Inflammatory macrophage treated with lipopolysaccharide for 4 hours (primary cell): ENCODE measurements at places on chromosomes 13 and 19.
A peak's percentile ranks its signal among the peaks of the same experiment; 100 is the strongest.

DNA sequence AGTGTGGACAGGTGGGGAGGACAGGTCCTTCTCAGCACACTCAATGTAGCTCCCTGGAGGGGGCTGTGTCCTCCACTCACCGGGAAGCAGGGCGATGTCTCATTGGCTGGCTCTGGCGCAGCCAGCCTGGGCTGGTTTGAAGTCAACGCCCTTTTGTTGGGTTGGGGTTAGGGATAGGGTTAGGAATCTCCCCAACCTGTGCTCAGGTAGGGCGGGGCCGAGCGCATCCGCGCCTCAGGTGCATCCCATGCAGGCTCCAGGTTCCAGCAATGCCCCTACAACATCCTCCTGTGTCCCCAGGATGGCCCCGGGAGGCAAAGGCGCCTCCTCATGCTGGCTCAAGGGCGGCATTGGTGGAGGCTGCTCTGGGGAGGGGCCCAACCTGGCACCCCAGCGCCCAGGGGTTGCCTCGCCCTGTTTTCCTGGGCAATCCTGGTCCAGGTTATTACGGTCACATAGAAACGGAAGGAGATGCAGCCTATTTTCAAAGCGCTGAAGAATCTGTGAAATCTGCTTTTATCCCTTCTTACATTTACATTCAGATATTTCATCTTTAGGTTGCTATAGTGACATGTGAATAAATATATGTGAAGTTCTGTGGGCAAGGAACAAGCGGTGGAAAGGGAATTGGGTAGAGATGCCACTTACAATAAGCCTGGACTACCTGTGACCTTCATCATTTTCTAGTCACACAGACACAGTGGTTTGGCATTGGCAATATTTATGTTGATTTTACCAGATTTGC is 74.3 kb downstream of the TM9SF2 start:
- no peak for DNase-seq

GRCh38 chr13:108084840-108085239 is 130.5 kb downstream of the LIG4 start:
- no peak for DNase-seq

DNA sequence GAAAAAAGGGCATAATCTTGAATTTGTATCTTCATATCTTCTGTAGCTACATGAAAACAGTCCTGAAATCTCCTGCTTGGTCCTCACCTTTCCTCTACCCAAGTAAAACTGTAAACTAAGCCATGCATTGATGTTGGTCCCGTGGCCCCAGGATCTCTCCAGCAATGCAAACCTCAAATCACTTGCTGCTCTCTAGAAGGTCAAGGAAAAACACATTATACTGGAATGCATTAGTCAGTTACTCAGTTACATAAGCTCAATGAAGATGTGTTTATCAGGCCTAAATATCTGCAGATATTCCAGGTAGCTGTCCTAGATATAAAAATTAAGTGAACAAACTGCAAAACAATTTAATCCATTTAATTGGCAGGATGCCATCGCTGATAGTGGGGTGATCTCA is 261.8 kb downstream of the ABCC4 start:
- no peak for DNase-seq

DNA sequence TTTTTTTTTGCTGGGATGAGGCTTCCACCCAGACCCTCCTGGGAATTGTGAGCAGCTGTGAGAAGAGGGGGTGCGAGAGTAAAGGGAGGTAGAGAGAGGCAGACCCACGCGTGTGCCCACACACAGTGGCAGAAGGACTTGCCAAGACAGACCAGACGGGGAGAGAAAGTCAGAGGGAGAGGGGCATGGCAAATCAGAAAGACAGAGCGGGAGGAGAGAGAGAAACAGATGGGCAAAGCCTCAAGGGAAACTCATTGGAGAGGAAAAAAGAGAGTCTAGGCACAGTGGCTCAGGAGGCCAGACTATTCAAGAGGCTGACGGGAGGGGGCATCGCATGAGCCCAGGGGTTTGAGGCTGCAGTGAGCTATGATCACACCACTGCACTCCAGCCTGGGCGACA is 17.0 kb downstream of the CATSPERG start:
- no peak for DNase-seq

DNA sequence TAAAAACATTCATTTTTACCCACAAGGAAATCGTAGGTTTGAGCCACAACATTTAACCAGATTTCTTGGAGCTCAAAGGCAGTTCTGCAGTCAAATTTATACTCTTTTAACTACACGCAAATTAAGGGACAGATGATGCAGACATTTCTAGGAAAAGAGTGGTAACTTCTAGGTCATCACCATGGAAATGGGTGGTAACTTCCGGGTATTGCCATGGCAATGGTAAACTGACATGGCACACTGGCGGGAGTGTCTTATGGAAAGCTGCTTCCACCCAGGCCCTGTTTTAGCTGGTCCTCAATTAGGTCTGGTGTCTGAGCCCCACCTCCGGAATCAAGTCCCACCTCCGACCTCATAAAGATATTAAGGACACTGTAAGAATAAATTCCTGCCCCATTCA is 10.4 kb upstream of the LYPD5 start:
- no peak for DNase-seq

GRCh38 chr19:48833049-48833448 is 3.2 kb downstream of the HSD17B14 start:
- no peak for DNase-seq

DNA sequence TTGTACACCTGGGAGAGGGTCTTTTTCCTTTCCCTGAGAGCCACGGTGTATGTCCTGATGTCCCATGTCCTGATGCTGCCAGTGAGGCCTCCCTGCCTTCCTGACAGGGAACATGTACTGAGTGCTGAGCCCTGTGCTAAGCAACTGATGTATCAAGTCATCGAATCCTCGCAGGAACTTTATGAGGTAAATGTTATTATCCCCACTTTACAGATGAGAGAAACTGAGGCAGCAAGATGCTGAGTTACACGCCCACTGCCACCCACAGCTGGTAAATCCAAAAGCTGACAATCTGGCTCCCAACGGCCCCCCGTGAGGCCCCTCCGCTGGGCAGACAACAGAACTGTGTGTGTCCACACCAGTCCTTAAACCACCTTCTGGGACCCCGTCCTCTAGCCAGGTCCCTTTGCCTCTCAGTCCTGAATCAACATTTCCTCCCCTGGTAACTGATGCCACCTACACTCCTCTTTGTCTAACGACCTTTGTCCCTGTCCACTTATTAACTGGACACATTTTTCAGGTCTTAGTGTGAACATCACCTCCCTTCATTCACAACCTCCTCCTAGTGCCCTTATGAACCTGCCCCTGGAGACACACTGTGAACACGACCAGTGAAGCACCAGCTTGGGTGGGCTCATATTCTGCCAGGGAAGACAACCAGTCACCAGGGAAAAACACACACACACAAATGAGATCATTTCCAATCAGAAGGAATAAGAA is 5.4 kb upstream of the VSIG10L start:
- DNase-seq: no peak

GRCh38 chr13:41691274-41691673 is 233.9 kb downstream of the RGCC start:
- peak; percentile 50 for DNase-seq

DNA sequence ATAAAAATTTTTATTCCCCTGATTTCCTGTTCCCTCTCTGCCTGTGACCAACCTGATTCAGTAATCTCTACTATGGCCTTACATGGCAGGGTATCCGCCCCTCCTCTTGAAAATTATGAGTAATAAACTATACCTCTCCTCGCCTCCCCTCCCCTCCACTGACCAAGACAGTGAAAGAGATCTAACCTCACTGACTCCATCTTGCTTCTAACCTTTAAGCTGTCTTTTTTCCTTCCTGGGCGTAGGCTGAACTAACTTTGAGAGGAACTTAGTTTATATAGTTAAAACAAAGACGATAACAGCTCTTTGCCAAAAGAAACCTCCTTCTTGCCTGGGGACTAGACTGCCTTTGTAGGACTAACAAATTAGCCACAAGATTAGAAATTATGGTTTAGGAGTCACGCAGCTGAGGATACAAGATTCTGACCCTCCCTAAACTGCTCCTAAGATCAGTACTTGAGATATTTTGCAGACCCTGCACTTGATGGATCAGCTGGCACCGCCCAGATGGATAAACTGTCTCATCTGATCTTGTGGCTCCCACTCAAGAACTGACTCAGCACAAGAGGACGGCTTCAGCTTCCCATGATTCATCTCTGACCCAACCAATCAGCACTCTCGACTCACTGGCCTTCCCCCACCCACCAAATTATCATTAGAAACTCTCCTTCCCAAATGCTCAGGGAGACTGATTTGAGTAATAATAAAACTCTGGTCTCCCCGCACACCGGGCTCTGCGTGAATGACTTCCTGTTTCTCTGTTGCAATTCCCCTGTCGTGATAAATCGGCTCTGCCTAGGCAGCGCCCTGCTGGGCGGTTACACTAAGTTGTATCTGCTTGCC is 187.1 kb downstream of the TDRD3 start:
- no peak for DNase-seq

GRCh38 chr19:29013325-29013724 is 199.6 kb downstream of the UQCRFS1 start:
- DNase-seq: no peak

GRCh38 chr19:50024719-50025021 is 502 bp downstream of the VRK3 start:
- no peak for DNase-seq

DNA sequence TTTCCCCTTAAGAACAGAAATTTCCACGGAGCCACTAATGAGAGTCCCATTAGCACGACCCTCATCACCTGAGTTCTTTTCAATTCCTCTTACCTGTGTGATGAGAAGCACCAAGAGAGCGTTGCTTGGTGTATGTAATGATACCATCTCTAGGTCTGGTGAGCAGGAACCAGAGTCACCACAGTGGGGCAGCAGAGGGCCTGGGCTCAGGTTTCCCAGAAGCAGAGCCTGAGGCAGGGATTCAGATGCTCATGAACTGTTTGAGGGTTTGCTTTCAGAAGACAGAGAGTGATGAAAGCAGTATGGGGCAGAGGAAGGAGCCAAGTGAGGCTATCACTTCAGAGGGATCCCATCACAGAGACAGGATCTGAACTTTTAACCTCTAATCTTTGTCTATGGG is 3.1 kb upstream of the PTPRH start:
- DNase-seq: peak; percentile 61

GRCh38 chr19:18119013-18119716 is 21.6 kb downstream of the MAST3 start:
- no peak for DNase-seq

GRCh38 chr13:32415019-32415418 is 12.9 kb downstream of the N4BP2L1 start:
- no peak for DNase-seq

- no peak for DNase-seq
Observed at GRCh38 chr13:100523411-100523810, 65.2 kb downstream of the GGACT start.

DNA sequence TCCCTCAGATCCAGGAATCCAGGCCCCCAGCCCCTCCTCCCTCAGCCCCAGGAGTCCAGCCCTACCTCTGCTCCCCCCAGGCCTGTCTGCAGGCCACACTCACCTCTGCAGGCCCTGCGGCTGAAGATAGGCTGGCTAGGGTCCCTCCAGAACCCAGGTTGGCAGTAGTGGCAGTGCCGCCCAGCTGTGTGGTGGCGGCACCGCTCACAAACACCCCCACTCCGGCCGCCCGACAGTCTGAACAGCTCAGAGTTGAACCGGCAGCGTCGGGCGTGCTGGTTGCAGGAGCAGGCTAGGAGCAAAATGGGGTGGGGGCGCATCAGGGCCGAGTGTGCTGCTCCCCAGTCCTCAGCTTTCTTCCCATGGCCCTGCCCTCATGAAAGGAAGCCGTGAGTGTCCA is 8.3 kb downstream of the NTN5 start:
- no peak for DNase-seq

- DNase-seq: peak; percentile 76
Observed at GRCh38 chr19:54573330-54573872, at the start of gene LILRA2. Gene LILRA2, plus strand, starts transcription at chr19:54573790. Its CDS starts 89 bp downstream, at chr19:54573879.

GRCh38 chr19:4847190-4847973 is 15.9 kb upstream of the TICAM1 start:
- DNase-seq: no peak

DNA sequence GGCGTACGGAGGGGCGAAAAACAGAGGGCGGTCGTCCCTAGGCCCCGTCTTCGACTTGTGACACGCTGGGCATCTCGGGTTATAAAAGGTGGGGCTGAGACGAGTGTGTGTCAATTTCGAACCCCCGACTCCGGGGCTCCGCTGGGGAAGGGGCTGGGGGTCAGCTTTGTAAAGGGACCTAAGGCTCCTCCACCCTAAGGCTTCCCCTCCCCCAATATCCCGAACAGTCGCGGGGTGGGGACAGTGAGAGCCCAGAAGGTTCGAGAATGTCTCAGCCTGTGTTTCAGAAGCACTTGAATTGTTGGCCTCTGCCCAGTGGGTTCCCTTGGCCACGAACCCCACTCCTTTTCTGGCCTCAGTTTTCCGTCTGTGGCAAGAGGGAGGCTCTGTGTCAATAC is 450 bp downstream of the SELENOW start:
- DNase-seq: no peak

- no peak for DNase-seq
Observed at GRCh38 chr13:110661256-110661655, 44.7 kb downstream of the CARS2 start.

GRCh38 chr13:99067159-99067985 is 89.5 kb upstream of the DOCK9 start:
- no peak for DNase-seq

- peak; percentile 69 for DNase-seq
Observed at GRCh38 chr19:11963566-11964355, 1.1 kb upstream of the ZNF763 start.

GRCh38 chr13:101398191-101398590 is 18.1 kb downstream of the NALCN start:
- no peak for DNase-seq

DNA sequence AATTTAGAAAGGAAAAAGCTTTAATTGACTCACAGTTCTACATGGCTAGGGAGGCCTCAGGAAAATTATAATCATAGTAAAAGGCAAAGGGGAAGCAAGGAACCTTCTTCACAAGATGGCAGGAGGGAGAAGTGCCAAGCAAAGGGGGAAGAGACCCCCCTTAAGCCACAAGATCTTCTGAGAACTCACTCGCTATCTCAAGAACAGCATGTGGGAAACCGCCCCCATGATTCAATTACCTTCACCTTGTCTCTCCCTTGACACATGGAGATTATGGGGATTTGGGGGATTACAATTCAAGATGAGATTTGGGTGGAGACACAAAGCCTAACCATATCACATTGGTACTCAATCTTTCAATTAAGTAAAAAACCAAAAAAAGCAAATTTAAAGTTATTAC is 1778.7 kb upstream of the MIR17HG start:
- no peak for DNase-seq

GRCh38 chr13:98535501-98536354 is 41.2 kb downstream of the STK24 start:
- DNase-seq: no peak
